Immature natural killer cell (primary cell): ENCODE measurements at places on chromosomes 16 and 17. TPM values are rescaled to one million over a fixed set of nuclear protein-coding genes. Genes with fewer than 3 reads are reported as not detected.

SCNN1G gene
- polyA plus RNA-seq, result not detected

GUCY2D gene
- polyA plus RNA-seq, result not detected

TMEM95 gene
- not detected for polyA plus RNA-seq

CTRB1 gene
- polyA plus RNA-seq, result not detected

CMTM2 gene
- not detected for polyA plus RNA-seq

NPW gene
- polyA plus RNA-seq, result not detected

C16orf96 gene
- not detected for polyA plus RNA-seq

ATP6V0C gene
- polyA plus RNA-seq, result 90.8 TPM

CCDC137 gene
- polyA plus RNA-seq, result 6.1 TPM

CCL1 gene
- not detected for polyA plus RNA-seq

SLC22A31 gene
- not detected for polyA plus RNA-seq

PRCD gene
- polyA plus RNA-seq, result 5.3 TPM

MT1A gene
- not detected for polyA plus RNA-seq

SLC16A5 gene
- 2.1 TPM for polyA plus RNA-seq

CA4 gene
- polyA plus RNA-seq, result not detected

DNA sequence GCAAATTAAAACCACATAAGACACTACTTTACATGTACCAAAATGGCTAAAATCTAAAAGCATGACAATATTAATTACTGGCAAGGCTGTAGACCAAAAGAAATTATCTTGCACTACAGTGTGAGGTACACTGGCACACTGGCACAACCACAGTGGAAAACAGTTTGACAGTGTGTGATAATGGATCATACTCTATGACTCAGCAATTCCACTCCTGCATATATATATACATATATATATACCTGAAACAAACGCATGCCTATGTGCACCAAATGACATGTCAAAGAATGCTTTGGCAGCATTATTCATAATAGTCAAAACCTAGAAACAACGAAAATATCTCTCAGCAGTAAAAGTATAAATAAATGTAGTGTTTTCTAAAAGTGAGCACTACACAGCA is 4.6 kb upstream of the DYNLRB2 start:
- no peak overlapping the region for H3K4me3 ChIP-seq
- DNase-seq, result no peak
- H3K27me3 ChIP-seq, result peaks cover 20% of the 10 kb centered on the region

- DNase-seq, result no peak
- no peaks in the 10 kb centered on the region for H3K36me3 ChIP-seq
- no peak overlapping the region for H3K4me3 ChIP-seq
- H3K4me1 ChIP-seq, result no peaks in the 10 kb centered on the region
- peaks cover 7% of the 10 kb centered on the region for H3K27me3 ChIP-seq
- H3K27ac ChIP-seq, result no peak overlapping the region
Observed at GRCh38 chr16:10846213-10846998, 27.8 kb upstream of the TVP23A start.

DNA sequence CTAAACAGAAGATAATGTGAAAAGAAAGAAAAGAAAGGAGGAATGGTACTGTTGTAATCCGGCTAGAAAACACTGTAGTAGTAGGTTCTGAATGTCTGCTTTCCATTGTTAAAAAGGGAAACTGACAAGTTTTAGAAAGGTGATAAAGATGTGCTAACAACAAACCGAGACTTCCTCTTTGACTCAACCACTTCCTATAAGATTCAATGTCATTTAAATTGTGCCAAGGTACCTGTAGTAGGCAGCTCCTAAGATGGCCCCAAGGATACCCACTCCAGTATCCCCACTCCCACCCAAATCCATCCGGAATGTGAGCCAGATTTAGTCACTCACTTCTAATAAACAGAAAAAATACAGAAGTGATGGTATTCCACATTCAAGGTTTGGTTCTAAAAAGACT is 31.2 kb downstream of the XYLT1 start:
- peaks cover 97% of the 10 kb centered on the region for H3K4me1 ChIP-seq
- H3K27ac ChIP-seq, result peak overlapping the region; percentile 57
- peak overlapping the region; percentile 83 for H3K4me3 ChIP-seq
- peaks cover 1% of the 10 kb centered on the region for H3K27me3 ChIP-seq
- DNase-seq, result peak; percentile 48

- H3K36me3 ChIP-seq, result no peaks in the 10 kb centered on the region
- DNase-seq, result no peak
- H3K27ac ChIP-seq, result no peak overlapping the region
- no peak overlapping the region for H3K4me3 ChIP-seq
Observed at GRCh38 chr16:49964973-49965372, 60.1 kb upstream of the CNEP1R1 start.

DNA sequence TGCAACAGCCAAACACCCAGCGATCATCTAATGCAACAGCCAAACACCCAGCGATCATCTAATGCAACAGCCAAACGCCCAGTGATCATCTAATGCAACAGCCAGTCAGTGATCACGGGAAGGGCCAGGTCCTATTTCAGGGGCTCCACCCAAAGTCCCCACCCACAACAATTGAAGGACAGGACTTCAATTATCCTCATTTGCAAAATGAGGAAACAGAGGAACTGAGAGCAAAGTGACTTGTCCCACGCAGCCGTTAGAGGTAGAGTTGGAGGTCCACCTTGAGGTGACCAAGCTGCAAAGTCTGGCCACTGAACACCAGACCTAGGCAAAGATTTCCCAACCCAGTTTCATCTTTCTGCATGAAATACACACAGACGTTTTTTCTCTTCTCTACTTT is 3.7 kb downstream of the ZG16B start:
- peaks cover 20% of the 10 kb centered on the region for H3K4me1 ChIP-seq
- peak overlapping the region; percentile 16 for H3K27ac ChIP-seq
- H3K4me3 ChIP-seq, result no peak overlapping the region
- H3K36me3 ChIP-seq, result peaks cover 5% of the 10 kb centered on the region
- H3K27me3 ChIP-seq, result peaks cover 3% of the 10 kb centered on the region

- peaks cover 3% of the 10 kb centered on the region for H3K36me3 ChIP-seq
- peak overlapping the region; percentile 90 for H3K4me3 ChIP-seq
- H3K27me3 ChIP-seq, result peaks cover 8% of the 10 kb centered on the region
- DNase-seq, result peak; percentile 57
- peak overlapping the region; percentile 82 for H3K27ac ChIP-seq
Observed at GRCh38 chr16:3020604-3021448, 658 bp downstream of the TNFRSF12A start.

DNA sequence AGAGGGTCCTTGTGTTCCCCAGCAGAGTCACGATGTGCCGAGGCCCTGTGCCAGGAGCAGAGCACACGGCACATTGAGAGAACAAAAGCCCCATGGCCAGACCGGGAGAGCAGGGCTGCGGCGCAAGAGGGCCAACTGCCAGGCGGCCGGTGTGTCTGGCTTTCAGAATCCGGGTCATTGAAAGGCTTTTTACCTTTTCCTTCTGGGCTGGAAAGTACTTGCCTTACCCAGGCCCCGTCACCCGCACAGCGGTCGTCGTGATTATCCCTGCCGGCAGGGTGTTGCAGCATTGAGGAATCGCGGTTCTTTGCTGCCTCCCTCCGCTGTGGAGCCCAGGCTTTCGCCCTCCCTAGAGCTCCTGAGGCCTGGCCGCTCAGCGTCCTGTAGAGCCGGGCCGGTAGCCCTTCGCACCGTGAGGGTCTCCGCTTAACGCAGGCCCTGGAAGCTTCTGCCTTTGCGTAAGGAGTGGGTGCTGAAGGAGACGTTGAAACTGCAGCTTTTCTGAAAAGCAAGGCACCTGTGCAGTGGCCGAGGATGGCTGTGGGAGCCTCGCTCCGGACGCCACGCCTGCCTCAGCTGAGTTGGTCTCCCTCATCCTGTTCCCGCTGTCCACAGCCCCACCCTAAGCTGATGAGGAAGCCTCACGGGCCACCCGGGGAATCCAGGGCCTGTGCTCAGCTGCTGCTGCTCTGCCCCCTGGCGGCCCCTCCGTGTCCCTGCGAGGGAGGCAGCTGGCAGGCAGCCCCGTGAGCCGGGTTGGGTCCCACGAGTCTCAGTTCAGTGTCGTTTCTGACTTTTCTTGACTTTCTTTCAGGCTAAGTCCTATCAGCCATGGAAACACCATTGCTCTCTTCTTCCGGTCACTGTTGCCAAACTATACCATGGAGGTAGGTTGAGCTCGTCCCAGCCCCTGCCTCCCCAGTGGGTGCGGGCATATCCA is 8.6 kb upstream of the MC1R start:
- DNase-seq, result peak; percentile 57
- no peak overlapping the region for H3K27ac ChIP-seq
- H3K4me3 ChIP-seq, result no peak overlapping the region

DNA sequence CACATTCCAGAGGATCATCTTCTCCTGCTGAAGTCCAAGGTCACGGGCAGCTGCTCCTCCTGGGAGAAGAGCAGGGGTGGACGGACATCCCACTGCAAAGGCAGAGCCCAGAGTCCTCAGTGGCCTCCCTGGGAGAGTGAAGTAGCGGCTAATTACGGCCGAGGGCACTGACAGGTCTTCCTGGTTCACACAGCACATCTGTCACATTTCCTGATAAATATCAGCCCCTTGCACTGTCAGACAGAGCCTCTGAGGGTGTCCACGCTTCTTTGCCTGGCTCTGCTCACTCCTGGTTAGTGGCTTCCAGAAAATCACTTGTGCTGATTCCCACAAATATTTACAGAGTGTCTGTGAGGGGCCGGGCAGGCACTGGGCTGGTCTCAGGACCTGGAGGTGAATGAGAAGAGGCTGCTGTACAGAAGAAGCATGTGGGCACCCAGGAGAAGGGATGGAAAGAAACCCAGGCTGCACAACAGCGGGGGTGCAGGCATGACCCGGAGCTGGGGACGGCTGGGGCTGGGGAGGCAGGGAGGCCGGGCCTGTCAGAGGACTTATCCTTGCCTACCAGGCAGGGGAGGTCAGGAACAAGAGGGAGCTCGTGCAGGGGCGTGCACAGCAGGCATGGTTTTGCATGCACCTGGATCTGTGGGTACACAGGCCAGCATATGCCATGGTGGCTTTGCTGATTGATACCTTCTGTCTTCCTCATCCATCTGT is 258.2 kb upstream of the TNRC6C start:
- no peak overlapping the region for H3K4me3 ChIP-seq
- H3K4me1 ChIP-seq, result no peaks in the 10 kb centered on the region
- peaks cover 6% of the 10 kb centered on the region for H3K27me3 ChIP-seq

GRCh38 chr17:61412143-61412859 is 12.7 kb downstream of the TBX2 start:
- peak overlapping the region; percentile 47 for H3K4me3 ChIP-seq
- DNase-seq, result peak; percentile 80

DNA sequence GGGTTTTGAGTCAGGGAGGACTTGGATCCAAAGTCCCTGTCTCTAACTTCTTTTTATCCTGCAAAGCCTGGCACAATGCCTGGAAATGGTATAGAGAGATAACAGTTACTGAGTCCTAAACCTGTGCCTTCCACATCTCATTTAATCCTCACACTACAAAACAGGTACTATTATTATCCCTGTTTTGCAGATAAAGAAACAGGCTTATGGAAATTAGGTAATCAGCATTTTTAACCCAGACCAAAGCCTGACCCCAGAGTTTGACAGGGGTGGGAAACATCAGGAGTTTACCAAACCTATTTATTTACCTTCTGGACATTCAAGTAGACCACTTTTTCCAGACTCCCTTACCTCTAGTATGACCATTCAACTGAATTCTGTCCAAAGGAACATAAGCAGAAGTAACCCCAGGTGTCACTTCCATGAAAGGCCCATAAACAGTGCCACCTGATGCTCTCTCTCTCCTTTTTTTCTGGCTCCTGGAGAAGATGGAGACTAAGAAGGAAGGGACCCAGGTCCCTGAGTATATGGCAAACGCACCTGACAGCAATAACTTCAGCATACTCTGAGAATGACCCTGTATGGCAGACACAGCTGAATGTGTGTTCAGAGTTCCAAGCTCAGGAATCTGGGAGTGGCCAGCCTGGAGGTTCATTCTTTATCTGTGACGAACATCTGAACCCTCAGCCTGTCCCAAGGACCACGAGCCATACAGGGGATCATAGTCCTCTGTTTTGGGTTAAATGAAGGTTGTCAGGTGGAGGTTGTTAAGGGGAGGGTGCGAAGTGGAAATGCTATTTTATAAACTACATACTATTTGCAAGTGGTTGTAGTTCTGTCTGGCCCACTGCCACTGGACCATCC is 62.7 kb downstream of the HLF start:
- no peaks in the 10 kb centered on the region for H3K27me3 ChIP-seq
- H3K4me3 ChIP-seq, result no peak overlapping the region
- H3K36me3 ChIP-seq, result no peaks in the 10 kb centered on the region
- H3K4me1 ChIP-seq, result no peaks in the 10 kb centered on the region
- no peak overlapping the region for H3K27ac ChIP-seq

GRCh38 chr16:69861292-69862030 is 89.7 kb upstream of the CLEC18A start:
- no peak for DNase-seq
- no peaks in the 10 kb centered on the region for H3K27me3 ChIP-seq
- peaks cover 19% of the 10 kb centered on the region for H3K4me1 ChIP-seq
- H3K27ac ChIP-seq, result no peak overlapping the region
- H3K4me3 ChIP-seq, result no peak overlapping the region

GRCh38 chr17:41324180-41325075 is 8.9 kb upstream of the KRTAP17-1 start:
- no peak for DNase-seq
- peaks cover 10% of the 10 kb centered on the region for H3K4me1 ChIP-seq
- H3K4me3 ChIP-seq, result no peak overlapping the region

- no peak for DNase-seq
- H3K4me1 ChIP-seq, result peaks cover 67% of the 10 kb centered on the region
- peaks cover 4% of the 10 kb centered on the region for H3K36me3 ChIP-seq
- H3K27ac ChIP-seq, result peak overlapping the region; percentile 95
- H3K4me3 ChIP-seq, result peak overlapping the region; percentile 76
- H3K27me3 ChIP-seq, result peaks cover 1% of the 10 kb centered on the region
Observed at GRCh38 chr16:70429888-70430666, 8.8 kb downstream of the ST3GAL2 start.

GRCh38 chr17:76581515-76581914 is 4.1 kb downstream of the ST6GALNAC2 start:
- H3K4me1 ChIP-seq, result no peaks in the 10 kb centered on the region
- no peaks in the 10 kb centered on the region for H3K36me3 ChIP-seq
- no peak overlapping the region for H3K27ac ChIP-seq
- no peak for DNase-seq
- peaks cover 6% of the 10 kb centered on the region for H3K27me3 ChIP-seq
- no peak overlapping the region for H3K4me3 ChIP-seq

GRCh38 chr17:81388091-81388611 is 7.1 kb upstream of the BAHCC1 start:
- H3K36me3 ChIP-seq, result no peaks in the 10 kb centered on the region
- H3K4me3 ChIP-seq, result peak overlapping the region; percentile 47
- H3K27me3 ChIP-seq, result peaks cover 29% of the 10 kb centered on the region
- DNase-seq, result no peak
- peaks cover 6% of the 10 kb centered on the region for H3K4me1 ChIP-seq

- H3K27ac ChIP-seq, result peak overlapping the region; percentile 94
- DNase-seq, result no peak
- peaks cover 4% of the 10 kb centered on the region for H3K27me3 ChIP-seq
- peaks cover 56% of the 10 kb centered on the region for H3K4me1 ChIP-seq
Observed at GRCh38 chr17:48910370-48910769, 2.2 kb downstream of the UBE2Z start.

DNA sequence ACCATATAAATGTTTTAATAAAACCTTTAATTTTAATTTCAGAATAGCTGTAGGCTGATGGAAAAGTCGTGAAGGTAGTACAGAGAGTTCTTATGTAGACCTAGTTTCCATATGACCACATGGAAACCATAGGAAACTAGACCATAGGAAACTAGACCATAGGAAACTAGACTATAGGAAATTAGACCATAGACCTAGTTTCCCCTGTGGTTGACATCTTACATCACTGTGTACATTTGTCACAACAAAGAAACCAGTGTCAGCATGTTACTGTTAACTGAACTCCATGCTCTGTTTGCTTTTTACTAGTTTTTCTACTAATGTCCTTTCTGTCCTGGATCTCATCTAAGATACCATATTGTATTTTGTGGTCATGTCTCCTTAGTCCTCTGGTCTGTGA is 14.6 kb downstream of the NUDT7 start:
- peaks cover 10% of the 10 kb centered on the region for H3K4me1 ChIP-seq
- no peaks in the 10 kb centered on the region for H3K27me3 ChIP-seq
- H3K36me3 ChIP-seq, result peaks cover 5% of the 10 kb centered on the region
- DNase-seq, result no peak
- no peak overlapping the region for H3K4me3 ChIP-seq
